ENCODE measurements at places on chromosomes 1 and 21.

DNA sequence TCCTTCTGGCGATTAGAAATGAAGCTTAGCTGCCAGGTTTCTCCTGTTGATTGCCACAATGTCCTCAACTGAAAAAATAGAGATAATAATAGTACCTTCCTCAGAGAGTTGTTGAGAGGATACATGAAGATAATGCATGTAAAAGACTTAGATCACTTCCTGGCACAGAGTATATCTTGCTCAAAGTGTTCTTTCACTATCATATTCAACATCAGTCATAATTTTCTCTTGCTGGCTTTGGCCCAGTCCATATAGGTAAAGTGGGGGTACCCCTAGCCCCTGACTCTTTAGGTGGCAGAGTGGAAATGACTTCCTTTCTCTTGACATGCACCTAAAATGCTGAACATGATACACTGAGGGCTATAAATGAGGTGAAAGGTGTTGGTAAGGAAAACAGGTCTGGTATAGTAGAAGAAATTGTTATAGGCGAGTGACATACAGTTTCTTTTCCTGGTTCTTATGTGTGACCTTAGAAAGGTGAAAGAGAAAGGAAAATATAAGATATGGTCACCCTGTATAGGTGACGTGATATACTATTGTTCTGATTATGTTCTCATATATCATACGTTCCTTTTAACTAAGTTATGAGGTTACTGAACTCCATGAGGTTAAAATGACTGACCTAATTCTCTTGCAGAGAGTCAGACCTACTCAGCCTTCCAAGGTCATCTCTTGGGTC is 209.9 kb upstream of the DEPDC1 start:
- no peak for DNase-seq

DNA sequence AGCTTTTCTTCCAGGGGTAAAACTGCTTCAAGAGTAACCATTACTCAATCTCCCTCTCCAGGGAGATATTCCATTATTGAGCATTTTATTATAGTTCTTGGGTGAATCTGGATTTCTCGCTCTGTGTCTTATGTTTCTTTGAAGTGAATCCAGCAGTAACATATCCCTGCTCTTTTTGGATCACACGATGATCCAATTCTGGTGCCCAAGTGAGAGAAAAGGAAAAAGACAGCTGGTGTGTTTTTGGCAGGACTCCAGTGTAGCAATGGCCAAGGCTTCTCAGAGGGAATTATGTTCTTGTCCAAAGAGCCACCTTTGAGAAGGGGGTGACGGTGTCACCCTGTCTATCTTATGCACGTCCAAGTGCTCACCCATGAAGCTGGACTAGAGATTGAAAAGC is 140.3 kb upstream of the ERRFI1 start:
- DNase-seq: no peak

- no peak for DNase-seq
These were observed 176.5 kb downstream of the PSMG1 start for GRCh38 chr21:39006571-39007311.

- DNase-seq: peak; percentile 55
These were observed 53.6 kb upstream of the EFHD2 start for GRCh38 chr1:15355968-15356625.

GRCh38 chr1:192546596-192547190 is 28.9 kb upstream of the RGS1 start:
- DNase-seq: no peak

GRCh38 chr1:235802573-235803346 is 63.9 kb downstream of the LYST start:
- DNase-seq: no peak

GRCh38 chr1:3609016-3609768 is 2.1 kb downstream of the MEGF6 start:
- no peak for DNase-seq

DNA sequence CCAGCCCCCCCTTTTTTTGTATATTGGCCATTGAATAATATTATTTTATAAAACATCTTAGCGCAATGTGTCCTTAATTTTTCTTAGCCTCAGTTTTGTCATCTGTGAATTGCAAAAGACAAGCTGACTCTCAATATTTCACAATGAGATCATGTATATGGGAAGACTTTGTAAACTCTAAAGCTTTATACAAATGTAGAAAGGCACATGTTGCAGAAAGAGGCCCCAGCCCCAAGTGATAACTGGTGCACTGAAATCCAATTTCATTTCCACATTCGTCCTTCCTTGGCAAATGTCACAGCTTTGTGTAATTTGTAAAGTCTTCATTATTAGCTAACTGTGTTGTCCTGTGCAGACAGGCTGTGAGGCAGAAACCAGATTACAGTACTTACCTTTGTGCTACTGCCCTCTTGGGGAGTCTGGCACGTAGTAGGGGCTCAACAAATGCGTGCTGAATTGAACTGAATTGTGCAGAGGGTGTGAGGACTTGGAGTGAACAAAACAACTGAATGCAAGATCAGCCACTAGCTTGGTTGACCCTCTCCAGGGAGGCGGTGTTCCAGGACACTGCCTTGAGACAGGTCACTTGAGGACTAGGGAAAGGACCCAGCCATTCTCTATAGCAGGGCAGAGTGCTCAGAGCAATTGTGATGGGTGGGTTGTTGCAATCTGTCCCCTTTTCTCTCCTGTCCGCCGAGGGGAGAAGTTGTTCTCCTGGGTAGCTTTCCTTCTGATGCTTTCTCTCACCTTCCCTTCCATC is 74.6 kb downstream of the LMO4 start:
- no peak for DNase-seq

GRCh38 chr1:241603731-241604245 is 36.4 kb downstream of the CHML start:
- peak; percentile 52 for DNase-seq

- no peak for DNase-seq
These were observed 31.1 kb upstream of the PDE9A start for GRCh38 chr21:42622284-42622683.

GRCh38 chr1:169483500-169483966 is 2.2 kb downstream of the SLC19A2 start:
- no peak for DNase-seq

- peak; percentile 84 for DNase-seq
These were observed 18.1 kb upstream of the SLC44A3 start for GRCh38 chr1:94801919-94802546.

- DNase-seq: no peak
These were observed 681.5 kb downstream of the LRRIQ3 start for GRCh38 chr1:73516451-73516850.

GRCh38 chr1:94110021-94110761 is 10.8 kb downstream of the ABCA4 start:
- no peak for DNase-seq

GRCh38 chr21:46199436-46200373 is 15.4 kb upstream of the SPATC1L start:
- no peak for DNase-seq

DNA sequence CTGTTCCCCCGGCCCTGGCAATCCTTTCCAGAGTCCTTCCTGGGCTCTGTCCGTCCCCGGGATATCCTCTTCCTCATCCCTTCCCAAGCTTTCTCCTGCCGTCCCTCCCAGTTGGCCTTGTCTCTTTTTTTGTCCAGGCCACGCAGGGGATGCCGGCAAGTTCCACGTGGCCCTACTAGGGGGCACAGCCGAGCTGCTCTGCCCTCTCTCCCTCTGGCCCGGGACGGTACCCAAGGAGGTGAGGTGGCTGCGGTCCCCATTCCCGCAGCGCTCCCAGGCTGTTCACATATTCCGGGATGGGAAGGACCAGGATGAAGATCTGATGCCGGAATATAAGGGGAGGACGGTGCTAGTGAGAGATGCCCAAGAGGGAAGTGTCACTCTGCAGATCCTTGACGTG is 13.4 kb upstream of the SVBP start:
- DNase-seq: no peak

DNA sequence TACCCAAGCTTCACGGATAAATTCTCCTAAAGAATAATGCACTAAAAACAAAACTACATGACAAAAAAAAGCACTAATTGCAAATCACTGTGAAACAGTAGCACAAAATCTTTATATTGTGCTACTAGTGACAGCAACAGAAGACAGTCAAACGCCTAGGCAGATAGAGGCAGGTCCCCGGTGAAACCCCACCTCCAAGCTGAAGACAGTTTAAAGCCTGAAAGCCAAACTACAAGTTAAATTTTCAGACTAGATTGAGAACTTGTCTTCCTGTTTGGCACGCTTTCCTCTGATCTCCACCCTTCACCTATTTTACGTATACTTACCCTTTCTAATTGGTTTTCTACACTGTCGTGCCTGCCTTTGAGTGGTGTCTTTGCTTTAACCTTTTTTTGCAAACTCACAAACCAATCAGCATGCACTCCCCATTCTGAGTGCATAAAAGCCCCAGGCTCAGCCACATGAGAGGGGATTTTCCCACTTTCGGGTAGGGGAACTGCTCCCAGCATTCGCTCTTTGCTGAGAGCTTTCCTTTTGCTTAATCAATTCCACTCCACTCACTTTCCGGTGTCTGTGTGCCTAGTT is 3.6 kb upstream of the BACH1 start:
- no peak for DNase-seq

- no peak for DNase-seq
These were observed 118.2 kb upstream of the HOOK1 start for GRCh38 chr1:59696421-59697115.

- DNase-seq: peak; percentile 81
These were observed 30.6 kb upstream of the NEK7 start for GRCh38 chr1:198125995-198126735.

- DNase-seq: no peak
These were observed 14.5 kb downstream of the POGZ start for GRCh38 chr1:151444783-151445177.

- DNase-seq: peak; percentile 52
These were observed 1.1 kb downstream of the COL18A1 start for GRCh38 chr21:45405819-45406762.

GRCh38 chr1:206682111-206682510 is 2.6 kb upstream of the MAPKAPK2 start:
- no peak for DNase-seq

- no peak for DNase-seq
These were observed 6.0 kb upstream of the PPIE start for GRCh38 chr1:39732730-39733129.

DNA sequence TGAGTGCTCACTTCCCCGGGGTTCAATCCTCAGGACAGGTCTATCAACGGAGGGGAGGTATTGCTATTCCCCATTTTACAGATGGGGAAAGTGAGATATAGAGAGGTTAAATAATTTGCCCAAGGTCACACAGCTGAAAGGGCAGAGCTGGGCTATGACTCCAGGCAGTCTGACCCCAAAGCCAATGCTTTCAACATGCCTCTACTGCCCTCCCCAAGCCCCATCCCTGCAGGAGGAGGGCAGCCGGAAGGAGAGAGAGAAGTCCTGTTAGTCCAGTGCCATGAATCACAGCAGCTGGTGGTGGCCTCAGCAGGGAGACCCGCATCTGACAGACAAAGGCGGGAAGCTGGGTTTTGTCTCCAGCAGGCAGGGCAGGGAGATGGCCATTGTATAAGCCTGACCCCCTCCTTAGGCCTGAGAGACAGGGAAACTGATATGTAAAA is 20.0 kb upstream of the CLIC4 start:
- no peak for DNase-seq

DNA sequence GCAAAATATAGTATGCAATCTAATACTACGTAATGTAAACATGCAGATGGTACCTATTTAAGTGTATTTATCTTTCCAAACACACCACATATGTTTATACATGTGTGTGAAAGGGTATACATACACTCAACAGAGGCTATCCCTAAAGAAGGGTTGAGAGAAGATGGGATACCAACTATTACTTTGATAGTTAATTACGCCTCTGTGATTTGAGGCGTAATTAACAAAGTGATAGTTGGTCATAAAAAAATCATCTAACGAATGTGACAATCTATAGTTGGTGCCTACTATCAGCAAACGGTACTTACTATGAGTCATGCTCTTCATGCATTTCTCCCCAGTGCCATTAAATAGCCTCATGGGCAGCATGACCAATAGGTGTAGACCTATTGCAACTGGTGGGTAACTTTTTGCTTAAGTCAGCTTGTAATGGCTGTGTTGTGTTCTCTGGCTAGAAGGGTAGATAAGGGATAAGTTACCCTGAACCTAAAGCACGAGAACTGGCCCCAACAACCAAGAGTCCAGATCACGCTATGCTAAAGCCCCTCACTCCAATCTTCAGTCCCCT is 15.3 kb downstream of the RCAN1 start:
- no peak for DNase-seq

DNA sequence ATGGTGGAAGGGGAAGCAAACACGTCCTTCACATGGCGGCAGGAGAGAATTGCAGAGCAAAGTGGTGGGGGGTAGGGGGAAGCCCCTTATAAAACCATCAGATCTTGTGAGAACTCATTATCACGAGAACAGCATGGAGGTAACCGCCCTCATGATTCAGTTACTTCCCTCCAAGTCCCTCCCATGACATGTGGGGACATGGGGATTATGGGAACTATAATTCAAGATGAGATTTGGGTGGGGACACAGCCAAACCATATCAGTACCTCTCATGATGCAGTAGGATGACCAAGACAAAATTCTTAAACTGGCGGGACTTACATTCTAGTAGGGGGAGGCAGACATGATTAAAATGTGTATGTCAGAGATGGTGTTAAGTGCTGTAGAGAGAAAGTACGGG is 38.8 kb downstream of the WNT4 start:
- no peak for DNase-seq

DNA sequence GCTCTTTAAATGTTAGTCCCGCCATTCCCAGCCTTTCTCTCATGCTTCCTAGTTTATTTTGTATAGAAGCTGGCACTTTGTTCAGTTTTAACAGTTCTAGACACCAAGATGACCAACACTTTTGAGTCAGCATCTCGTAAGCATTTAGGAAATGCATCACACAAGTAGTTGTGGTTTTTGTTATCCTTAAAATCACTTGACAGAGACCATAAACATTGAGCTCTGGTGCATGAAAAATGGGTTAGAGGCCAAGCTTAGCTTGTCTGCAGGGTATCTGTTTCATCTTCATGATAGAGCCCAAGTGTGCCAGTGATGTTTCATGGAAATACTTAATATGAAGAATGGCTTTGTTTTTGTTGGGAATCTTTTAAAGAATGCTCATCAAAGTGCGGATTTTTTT is 159.7 kb downstream of the DISP1 start:
- peak; percentile 71 for DNase-seq

GRCh38 chr1:26234644-26235370 is 807 bp downstream of the CEP85 start:
- DNase-seq: peak; percentile 14

DNA sequence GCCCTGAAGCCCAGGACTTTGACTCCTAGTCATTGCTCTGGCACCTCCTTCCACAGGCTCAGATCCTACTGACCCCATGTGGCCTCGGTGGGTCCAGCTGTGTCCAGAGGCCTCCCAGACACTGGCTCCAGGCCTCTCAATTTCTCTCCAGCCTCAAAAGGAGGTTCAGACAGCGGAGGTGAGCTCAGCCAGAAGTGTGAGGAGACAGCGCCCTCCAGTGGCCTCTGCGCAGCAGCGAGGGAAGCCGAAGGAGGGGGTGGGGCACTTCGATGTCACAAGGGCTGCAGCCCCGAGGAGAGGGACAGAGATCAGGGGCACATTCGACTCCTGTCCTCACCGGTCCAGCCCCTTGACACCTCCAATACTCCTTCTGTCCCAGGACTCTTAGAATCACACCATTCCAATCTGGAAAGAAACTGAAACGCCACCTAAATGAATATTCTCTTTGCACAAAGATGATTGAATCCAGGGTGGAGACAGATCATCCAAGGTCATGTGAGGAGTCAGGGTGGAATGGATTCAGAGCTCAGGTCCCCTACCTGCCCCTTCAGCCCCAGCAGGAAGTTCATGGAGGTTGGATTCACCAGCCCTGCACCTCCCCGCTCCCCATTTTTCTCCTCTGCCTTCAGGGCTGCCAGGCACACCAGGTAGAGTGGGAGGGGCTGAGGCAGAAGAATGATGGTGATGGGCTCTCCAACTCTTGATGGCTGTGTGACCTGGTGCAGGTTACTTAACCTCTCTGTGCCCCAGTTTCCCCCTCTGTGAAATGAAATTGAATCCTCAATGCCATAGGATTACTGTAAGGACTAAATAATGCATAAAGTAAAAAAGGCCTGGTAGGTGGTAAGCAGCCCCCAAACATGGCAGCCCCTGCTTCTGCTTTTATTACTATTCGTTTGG is 34.8 kb upstream of the ZBTB40 start:
- DNase-seq: peak; percentile 68
